ENCODE measurements at places on chromosomes 11 and 22.

- no peak for DNase-seq
Observed at GRCh38 chr11:105111145-105111944, 28.2 kb downstream of the CARD18 start.

DNA sequence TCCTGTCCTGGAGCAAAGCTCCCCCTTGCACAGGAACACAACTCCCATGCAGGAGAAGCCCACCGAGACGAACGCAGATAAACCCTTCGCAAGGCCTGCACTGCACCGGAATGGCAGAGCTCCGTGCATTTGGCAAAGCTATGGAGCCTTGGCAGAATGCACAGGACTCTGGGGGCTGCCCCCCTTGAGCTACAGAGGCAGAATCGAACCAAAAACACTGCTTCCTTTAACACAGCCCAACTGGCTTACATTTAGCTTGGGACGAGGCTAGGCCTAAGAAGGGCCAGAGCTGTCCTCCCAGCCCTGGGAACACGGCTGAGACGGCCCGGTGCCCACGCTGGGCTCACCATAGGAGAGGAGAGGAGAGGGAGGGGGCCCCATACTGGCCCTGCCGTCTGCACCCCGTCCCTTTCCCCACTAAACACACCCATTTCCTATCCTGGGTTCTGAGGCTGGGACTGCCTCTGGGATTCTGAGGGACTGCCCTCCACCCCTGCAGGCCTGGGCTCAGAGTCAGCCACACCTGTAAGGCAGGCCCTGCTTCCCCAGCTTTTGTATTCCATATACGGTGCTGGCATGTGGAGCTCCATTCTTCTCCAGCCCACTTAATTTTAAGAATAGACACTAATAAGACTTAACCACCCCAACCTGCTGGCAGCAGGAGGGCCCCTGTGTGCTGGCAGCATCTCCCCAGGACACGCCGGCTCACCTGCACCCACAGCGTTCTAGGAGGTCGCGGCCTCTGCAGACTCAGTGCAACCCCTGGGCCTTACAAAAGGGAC lies 32.9 kb downstream of the PPM1F start:
- DNase-seq: no peak

DNA sequence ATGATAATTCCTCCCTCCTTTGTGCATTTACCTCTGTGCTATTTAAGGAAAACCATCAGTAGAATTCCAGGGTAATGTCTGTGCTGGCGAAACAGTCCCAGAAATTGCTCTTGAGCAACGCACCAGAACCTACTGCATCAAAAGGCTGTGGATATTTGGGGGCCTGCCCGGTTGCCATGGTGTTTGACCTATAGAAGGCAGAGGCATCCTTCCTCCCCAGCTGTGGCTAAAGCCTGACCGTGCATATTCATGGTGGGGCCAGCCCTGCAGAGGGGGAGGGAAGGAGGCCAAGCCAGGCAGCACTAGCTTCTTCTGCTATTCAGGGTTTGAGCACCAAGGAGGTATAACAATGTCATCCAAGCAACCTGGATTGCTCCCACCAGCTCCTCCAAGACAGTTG lies 215.0 kb upstream of the E2F8 start:
- no peak for DNase-seq

- DNase-seq: no peak
Observed at GRCh38 chr11:10091314-10092045, 202.5 kb downstream of the SBF2 start.

DNA sequence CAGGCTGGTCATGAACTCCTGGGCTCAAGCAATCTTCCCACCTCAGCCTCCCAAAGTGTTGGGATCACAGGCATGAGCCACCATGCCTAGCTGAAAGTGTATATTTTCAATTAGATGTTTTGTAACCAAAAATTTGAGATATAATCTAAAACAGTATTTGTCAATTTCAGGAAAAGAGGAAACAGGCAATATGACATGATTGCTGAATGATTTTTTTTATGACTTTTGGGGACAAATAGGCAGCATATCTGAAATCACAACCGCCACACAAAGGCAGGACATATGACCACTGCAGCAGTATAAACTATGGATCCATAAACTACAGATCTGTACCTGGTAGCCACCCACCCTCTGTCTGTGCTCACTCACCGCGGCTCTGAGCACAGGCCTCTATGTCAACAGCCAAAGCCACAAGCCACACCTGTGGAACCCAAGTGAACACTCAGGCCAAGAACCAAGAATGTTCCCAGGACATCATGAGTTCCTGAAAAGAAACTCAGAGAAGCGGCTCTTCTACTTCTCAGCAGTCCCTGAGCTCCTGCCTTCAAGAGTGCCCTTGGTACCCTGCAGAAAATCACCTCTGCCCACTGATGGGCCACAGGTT lies 22.5 kb downstream of the PISD start:
- no peak for DNase-seq

GRCh38 chr22:42263944-42264343 lies 6.5 kb downstream of the TCF20 start:
- no peak for DNase-seq

DNA sequence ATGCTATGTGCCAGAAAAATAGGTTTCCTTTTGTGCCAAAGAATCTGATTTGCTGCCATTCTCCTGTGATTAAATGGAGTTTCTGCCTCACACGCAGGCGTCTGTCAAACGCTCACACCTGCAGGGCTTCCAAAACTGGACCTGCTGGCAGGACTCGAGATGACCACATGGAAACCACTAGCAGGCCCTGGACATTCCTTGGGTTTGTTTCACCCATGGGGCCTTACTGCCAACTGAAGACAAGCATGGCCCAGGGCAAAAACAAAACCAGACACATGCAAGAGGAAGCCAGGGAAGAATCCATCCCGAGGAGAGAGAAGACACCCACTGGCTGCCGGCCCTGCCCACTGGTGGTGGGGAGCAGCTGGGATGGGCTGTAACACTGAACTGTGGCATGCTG lies 55.9 kb upstream of the MN1 start:
- no peak for DNase-seq

- peak; percentile 59 for DNase-seq
Observed at GRCh38 chr22:31490496-31490925, 869 bp upstream of the EIF4ENIF1 start.

DNA sequence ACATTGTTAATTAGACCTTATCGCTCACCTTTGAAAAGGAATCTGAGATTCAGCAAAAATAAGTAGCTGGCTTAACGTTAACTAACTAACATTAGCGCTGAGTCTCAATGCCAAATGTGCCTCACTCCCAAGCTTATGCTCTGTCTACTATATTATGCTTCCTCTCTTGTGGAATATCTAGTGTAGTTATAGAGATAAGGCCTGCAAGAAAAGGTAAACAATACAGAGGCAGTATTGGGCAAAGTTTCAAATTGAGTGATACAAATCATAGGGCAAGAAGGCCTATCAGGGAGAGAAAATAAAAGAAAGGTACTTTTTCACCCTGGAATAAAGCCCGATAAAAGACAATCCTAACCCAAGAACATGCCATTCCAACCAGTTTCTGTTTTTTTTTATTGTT lies 61.6 kb upstream of the SLC17A6 start:
- DNase-seq: no peak

DNA sequence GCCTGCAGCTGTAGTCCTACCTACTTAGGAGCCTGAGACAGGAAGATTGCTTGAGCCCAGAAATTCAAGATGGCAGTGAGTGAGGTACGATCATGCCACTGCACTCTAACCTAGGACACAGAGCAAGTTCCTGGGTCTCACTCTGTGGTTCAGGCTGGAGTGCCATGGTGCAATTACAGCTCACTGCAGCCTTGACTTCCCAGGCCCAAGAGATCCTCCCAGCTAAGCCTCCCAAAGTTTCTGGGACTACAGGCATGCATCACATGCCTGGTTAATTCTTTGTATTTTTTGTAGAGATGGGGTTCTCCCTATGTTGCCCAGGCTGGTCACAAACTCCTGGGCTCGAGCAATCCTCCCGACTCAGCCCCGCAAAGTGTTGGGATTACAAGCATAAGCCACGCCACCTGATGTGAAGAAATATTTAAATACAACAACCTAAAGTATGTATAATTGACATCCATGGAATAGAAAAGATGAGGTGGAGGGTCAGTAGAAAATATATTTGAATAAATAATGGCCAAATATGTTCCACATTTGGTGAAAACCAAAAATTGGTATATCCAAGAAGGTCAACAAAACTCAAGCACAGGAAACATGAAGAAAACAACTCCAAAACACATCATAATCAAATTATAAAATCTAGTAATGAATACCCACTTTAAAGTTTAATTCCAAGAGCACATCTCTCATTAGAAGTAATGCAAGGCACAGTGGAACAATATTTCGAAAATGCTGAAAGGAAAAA lies 47.9 kb upstream of the IGLL5 start:
- no peak for DNase-seq

DNA sequence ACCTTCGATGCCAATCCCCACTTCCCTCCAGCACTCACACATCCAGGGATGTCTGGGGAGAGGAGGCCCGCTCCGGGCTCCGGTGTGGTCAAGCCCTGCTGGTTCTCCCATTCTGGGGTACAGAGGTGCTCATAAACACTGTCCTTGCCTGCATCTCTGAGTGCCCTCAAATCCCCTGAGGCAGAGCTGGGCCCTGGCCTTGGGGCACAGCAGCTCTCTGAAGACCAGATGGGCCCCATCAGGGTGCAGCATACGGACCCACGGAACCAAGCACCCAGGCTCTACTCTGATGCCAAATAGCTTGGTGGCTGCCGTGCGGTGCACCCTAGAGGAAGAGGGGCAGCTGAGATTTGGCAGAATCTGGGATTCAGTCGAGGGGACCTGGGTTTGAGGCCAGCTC lies 35.7 kb upstream of the NNMT start:
- no peak for DNase-seq

DNA sequence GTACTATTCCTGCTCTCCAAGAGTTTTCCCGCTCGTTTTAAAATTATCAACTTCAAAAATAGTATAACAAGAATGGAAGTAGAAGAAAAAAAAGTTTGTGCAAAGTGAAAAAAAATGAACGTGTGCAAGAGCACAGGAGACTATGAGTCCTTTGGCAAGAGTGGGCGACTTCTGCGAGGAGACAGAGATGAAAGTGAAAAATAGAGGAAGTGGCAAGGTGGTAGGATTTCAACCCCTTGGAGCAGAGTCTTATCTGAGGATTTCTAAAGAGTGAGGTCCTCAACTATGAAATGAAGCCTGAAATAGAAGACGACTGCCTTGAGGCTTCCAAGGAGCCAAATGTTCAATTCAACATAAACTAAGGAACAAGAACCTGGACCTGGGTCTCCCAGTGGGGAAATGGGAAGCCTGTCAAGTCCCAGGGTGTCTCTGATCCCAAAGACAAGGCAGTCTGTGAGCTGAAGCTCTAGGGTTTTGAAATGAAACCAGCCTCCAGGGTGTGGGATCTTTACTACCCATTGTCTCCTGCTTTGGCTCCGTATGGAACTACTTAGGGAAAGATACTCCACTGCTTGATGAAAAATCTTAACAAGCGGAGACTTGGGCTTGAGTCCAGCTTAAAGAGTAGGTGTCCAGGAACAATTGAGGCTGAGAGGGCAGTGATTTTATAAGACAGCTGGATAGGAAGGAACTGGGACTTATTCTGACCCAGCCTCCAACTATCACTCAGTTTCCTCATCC lies 4.8 kb downstream of the P4HA3 start:
- DNase-seq: no peak

DNA sequence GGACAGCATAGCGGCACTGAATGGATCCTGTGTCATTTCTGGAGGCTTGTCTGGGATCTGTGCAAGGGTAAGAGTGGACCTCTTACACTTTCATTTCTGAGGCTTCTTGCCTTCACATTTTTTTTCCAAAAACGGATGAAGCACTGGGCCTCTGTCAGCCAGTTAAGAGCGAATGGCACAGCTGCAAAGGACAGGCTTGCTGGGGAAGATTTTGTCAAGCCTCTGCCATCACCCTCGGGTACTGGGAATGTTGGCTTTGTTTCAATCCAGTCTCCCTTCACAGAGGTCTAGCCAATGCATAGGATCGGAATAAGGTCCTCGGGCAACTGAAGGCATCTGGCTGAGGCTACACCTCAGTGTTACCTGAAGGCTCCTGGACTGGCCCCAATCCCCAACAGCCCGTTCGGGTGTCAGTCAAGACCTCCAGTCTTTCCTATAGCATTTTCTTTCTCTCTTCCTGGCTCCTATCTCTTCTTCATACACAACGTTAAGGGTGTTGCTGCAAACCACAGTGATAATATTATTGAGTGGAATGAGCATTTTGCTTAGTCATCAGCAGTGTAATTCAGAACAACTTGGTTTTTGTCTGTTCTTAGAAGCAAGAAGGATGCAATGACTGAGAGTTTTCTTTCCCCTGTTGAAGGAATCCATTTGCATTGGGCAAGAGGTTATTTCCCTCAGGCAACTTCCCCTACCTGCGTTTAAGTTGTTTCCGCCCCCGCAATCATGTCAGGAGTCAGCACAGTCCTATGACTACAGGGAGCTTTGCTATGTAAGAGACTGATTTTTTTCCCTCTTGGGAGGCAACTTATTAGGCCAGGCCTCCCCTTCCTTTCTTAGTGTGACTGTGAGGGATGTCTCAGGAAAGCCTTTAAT lies 22.8 kb downstream of the NPAT start:
- DNase-seq: peak; percentile 81

DNA sequence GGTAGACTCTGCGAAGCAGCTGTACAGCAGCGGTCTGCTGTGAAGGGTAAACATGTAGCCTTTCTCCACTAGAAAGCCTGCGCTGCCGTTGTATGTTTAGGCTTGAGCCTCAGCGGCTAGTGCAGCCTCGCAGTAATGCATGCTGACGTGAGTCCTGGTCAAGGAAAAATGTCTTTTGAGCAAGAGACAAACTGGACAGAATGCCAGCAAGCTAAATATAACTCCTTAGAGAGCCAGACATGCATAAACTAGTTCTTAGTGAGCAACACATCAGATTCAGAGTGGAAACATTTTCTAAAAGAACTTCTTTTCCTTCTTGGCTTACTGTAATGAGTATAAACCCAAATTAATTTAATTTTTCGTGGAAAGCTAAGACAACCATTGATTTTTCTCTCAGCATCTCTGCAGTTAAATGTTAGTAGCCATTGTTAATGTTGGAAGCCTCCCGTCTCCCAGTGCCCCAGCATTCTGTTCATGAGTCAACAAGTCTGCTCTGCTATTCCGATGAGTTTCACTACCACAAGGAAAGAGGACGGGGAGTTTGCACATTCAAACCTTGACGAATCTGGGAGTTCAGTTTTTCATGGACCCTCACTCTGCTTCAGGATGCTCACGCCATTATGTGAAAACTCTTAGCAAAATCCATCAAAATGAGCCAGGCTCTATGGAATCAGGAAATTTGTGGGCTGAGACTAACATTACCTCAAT lies 51.4 kb downstream of the JAM3 start:
- DNase-seq: no peak

GRCh38 chr11:14318581-14318981 lies 40.4 kb downstream of the RRAS2 start:
- DNase-seq: no peak

GRCh38 chr11:59818572-59818971 lies 8.0 kb upstream of the MRPL16 start:
- no peak for DNase-seq

GRCh38 chr11:123386796-123387510 lies 43.1 kb upstream of the GRAMD1B start:
- DNase-seq: no peak
